Caudate nucleus (tissue), 63 donors: ENCODE measurements at places on chromosomes 4 and X.
A peak's percentile ranks its signal among the peaks of the same experiment; 100 is the strongest.

GRCh38 chr4:28788929-28789490, 1928.4 kb downstream of the STIM2 start:
- DNase-seq: no peak

DNA sequence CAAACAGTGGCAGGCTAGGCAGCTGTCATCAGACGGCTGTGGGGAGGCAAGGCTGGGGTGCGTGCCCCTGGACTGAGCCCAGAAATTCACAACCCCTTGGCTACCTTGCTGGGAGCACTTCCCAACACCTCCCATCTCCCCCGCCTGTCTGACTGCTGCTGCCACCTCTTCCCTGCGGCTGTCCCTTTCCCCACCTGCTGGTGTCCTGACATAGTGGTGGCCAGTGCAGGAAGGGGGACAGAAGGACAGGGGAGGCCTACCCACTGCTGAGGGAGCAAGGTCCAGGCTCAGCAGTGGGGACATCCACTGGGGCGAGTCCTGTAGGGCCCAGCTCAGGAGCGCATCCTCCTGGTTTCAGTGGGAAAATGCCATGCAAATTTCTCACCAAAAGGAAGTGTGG, 3.4 kb downstream of the ABCD1 start:
- DNase-seq: no peak

GRCh38 chr4:142353149-142353738, 492.9 kb downstream of the INPP4B start:
- DNase-seq: no peak

GRCh38 chrX:34632384-34632783, 24.7 kb downstream of the TMEM47 start:
- no peak for DNase-seq

- no peak for DNase-seq
Measured at GRCh38 chrX:141945426-141945825, 41.7 kb downstream of the MAGEC1 start.

GRCh38 chrX:93591398-93591797, 82.0 kb downstream of the NAP1L3 start:
- no peak for DNase-seq

GRCh38 chrX:110667706-110668105, 127.9 kb downstream of the CHRDL1 start:
- DNase-seq: no peak

- DNase-seq: no peak
Measured at GRCh38 chr4:156977435-156978160, 6.0 kb upstream of the PDGFC start.

DNA sequence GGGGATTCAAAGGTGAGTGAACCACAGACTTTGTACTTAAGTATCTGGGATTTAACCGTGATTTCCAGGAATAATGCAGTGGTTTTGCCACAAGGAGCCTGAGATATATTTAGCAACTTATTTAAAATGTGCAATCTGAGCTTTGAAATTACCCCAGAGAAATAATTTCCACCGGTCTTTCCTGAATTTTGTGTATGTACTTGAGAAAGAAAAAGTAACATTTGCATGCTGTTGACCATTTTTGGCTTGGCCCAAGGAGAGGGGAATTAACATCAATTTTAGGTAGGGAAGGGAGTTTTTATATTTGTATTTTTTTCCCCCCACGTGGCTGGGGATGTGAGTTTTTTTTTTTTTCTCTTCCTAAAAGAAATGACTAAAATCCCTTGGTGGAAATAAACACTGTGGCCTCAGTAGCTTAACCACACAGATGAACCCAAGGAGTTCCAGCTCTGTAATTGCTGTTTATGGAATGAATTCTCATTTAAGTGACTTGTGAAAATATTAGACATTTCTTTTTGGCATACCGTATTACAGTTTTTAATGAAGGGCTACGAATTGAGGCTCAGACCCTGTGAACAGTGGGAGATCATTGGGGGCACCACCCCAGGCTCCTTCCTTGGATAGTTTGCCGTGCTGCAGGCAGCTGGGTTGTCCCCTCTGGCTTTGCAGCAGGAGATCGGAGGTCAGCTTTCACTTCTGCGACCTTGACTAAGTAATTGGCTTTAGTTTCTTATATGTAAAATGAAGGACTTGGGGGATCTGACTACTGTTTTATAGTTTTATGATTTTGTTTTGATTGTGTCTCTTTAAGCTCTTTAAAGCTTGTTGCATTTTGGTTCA, 116.1 kb downstream of the ARHGAP10 start:
- no peak for DNase-seq

GRCh38 chr4:52312722-52313121, 261.6 kb downstream of the SPATA18 start:
- no peak for DNase-seq

DNA sequence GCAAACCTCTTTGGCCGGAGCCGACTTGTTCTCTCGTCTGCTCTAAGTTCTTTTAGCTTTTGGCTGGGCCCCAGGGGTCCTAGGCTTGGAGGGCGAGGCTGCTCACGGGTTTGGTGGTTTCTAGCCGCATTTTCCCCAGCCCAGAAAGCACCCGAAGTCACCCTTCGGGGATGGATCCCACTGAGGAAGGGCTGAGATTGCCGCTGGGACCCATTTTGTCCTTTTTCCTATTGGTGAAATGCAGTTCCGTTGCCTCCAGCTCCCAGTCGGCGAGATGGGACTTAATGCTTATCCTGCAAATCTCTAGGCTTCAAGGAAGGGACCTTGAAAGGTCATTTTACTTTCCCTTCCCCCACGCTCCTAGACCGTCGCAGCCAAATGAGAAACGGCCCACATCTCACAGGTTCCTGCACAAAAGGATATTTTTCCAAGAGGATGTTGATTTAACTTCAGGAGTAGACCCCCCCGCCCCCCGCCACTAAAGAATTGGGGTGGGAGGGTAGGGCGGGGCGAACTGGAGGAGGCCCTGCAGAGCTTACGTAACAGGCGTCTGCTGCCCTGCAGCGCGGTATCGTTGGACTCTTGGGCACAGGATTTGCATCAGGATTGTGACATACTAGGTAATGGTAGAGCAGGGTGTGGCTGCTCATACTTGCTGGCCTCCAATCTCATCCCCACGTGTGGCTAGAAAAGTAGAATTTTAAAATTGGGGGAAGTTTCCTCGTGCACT, 564 bp downstream of the PGK1 start:
- DNase-seq: peak; percentile 5
